Neural crest cell (in vitro differentiated cells): ENCODE measurements at places on chromosomes 11 and 22. TPM values are rescaled to one million over a fixed set of nuclear protein-coding genes. Genes with fewer than 3 reads are reported as not detected.
A peak's percentile ranks its signal among the peaks of the same experiment; 100 is the strongest.

GRCh38 chr11:36405585-36406367, 104.3 kb downstream of the TRAF6 start:
- H3K4me1 ChIP-seq, result peaks cover 5% of the 10 kb centered on the region
- peaks cover 3% of the 10 kb centered on the region for H3K36me3 ChIP-seq
- no peaks in the 10 kb centered on the region for H3K27me3 ChIP-seq
- no peak overlapping the region for H3K27ac ChIP-seq
- no peak for DNase-seq

Gene KRTAP5-7
- not detected in 2 replicates for total RNA-seq

Gene DBX1
- 26.3 and 29.6 TPM in 2 replicates for total RNA-seq

- H3K27ac ChIP-seq, result no peak overlapping the region
- no peaks in the 10 kb centered on the region for H3K27me3 ChIP-seq
- no peak overlapping the region for H3K4me3 ChIP-seq
Measured at GRCh38 chr11:6200975-6201374, 2.0 kb downstream of the OR52W1 start.

Gene CATSPERZ
- not detected in 2 replicates for total RNA-seq

DNA sequence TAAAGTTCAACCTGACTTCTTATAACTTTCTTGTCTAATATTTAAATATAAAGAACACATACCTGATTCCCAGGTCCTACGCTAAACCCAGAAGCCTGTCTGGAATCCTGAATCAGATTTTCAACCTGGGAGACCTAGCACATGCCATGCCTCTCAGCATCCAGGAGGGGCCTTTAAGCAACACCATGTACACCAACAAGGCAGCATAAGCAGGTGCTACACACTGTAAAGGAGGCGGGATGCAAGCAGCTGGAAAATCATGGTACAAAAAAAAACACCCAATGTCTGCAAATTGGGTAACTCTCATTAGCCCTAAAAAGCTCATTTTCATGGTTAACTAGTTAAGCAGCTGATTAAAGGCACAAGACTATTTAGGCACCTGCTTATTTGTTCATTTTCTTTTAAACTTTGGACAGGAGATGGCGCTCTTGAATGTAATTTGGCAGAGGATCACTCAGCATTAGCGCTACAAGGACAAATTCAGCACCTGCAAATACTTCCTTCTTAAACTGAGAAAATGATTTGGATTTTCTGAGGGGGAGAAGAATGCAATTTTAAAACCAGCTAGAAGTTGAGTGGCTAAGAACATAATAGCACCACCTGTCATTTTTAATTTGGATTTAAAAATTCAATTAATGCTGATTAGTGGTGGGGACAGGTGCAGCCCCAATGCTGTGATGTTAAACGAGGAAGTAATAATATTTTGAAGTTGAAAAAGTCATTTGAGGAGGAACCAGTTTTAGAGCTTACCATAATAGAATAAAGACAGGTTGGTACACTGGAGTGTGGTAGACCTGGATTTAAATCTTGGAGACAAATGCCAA, 104.0 kb downstream of the FAR1 start:
- H3K4me1 ChIP-seq, result peaks cover 15% of the 10 kb centered on the region
- DNase-seq, result peak; percentile 32
- H3K27ac ChIP-seq, result no peak overlapping the region
- no peaks in the 10 kb centered on the region for H3K36me3 ChIP-seq
